Non-pigmented ciliary epithelial cell (primary cell): ENCODE measurements at places on chromosomes 7 and 10.

GRCh38 chr10:36050763-36051499 lies 408.8 kb upstream of the FZD8 start:
- no peak for DNase-seq

- no peak for DNase-seq
Measured at GRCh38 chr7:128790315-128791041, 1.3 kb upstream of the CCDC136 start.

DNA sequence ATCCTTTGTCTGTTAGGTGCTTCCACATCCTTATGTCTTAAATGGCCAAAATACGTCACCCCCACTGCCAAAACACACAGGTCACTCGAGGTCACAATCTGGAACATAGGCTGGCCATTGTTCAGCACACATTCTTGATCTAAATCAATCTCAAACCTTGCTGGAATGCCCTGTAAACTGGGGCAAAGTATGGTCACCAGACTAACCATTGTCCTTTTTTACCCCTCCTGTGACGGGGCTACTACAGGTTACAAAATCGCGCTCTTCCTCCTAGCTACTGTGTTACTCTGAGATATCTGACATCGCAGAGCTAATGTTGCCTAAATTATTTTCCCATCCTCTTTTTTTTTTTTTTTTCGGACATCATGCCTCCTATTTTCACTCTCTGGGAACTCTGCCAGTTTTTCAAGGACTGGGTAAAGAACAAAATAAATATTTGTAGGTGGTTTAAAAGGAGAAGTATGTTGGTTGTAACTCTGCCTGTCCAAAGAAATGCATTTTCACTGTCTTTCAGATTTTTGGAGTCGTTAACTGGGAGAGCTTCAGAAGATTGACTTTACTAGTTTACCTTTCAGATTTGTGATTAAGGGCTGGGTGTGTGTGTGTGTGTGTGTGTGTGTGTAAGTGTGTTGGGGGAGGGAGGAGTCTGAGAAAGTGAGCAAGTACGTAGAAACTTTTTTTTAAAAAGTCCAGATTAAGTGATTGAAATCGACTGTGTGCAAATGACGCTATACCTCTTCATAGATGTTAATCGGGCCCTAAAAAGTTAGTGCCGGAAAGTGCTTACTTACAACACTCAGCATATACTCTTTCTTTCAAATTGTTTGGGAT lies 942 bp upstream of the KIAA1217 start:
- no peak for DNase-seq

DNA sequence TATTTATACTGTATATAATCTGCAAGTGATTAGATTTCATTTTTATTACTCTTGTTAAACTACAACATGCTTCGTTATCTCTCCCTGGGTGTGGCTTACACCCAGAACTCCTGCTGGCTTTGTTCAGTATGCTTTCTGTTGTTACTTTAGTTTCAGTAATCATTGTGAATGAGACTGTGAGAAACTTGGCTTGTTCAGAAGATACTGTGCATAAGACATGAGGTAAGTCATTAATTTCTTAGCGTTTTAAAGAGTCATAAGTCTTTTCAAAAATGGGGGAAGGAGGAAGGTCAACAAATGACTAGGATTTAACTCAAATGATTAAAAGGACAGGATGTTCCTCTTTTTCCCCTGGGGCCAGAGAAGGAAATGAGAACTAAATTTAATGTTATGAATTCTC lies 11.6 kb upstream of the ADD3 start:
- no peak for DNase-seq

DNA sequence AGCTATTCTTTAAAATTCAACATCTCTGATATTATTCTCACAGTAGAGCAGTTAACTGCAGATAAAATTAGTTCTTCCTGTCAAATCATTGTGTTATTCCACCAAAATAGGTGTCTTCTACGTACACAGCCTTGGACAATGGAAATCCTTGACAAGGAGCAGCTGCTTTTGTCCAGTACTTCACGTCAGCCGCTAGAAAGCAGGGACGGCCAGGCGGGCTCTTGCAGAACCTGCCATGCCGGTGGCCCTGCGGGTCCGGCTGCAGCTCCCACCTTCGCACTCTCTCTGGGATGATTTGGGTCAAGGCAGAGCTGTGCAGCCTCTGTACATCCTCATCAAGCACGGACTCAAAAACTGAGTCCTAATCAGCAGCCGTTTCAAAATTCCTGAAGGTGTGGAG lies 2.2 kb upstream of the FOXI2 start:
- DNase-seq = no peak

DNA sequence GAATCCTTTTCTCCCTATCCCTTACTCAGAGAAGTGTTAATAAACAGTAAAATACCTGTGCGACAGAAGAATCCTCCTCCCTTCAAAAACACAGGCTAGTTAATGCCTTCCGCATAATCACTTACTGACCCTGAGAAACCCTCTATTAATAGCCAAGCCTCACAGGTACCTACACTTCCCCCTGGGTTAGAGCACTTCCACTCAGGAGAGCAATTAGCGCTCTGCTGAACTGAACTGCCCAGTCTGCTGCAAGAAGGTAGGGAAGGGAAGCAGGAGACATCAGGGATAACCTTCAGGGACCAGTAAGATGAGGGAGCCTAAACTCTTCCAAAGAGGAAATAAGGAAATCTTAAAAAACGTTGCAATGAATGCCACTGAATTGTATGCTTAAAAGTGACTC lies 39.6 kb downstream of the KIAA1549 start:
- DNase-seq = no peak

- DNase-seq = no peak
Measured at GRCh38 chr7:116733924-116734580, 62.1 kb downstream of the MET start.

GRCh38 chr7:41538810-41539724 lies 163.8 kb downstream of the INHBA start:
- DNase-seq = no peak

- DNase-seq = no peak
Measured at GRCh38 chr10:82409671-82410070, 534.7 kb downstream of the NRG3 start.

- DNase-seq = no peak
Measured at GRCh38 chr10:123621916-123622315, 44.2 kb upstream of the GPR26 start.

DNA sequence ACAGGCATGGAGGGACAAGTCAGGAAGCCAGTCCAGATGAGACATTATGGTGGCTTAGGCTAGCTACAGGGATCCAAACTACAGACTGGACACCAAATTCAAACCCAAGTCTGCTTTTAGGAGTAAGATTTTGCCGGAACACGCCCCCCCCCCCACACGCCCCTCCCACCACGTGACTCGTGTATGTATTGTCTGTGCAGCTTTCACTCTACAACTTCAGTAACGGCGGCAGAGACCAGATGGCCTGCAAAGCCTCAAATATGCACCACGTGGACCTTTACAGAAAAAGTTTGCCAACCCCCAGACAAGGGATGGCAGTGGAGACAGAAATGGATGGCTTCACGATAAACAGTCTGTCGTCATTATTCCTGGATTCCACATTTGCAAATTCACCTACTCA lies 14.5 kb downstream of the HIPK2 start:
- DNase-seq = no peak

DNA sequence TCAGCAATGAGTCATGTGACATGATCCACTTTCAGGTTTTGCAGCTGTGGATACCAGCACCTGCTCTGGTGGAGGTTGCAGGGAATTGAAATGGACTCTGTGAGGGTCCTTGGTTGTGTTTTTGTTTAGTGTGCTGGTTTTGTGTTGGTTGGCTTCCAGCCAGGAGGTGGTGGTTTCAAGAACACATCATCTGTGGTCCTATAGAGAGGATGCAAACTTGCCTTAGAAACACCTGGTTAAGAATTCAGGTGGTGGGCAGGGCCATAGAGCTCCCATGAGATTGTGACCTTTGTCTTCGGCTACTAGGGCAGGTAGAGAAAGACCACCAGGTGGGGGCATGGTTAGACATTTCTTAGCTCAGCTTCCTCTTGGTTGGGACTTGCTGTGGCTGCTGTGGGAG lies 59.2 kb upstream of the CYP2C9 start:
- DNase-seq = no peak

- DNase-seq = no peak
Measured at GRCh38 chr7:80735330-80735729, 96.9 kb downstream of the CD36 start.

DNA sequence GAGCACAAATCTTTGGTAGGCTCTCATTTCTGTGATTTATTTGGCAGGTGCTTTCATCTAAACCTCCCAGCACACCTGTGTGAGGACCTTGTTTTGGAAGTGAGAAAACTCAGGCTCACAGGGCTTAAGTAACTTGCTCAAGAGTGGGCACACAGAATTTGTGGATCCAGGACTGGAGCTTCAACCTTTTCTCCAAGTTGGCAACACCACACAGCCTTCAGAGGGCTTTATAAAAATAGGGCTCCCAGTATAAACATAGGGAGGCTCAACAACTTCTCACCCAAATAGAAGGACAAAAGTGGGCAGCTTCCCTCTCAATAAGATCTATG lies 182.2 kb upstream of the NEBL start:
- no peak for DNase-seq

GRCh38 chr10:22986771-22987542 lies 59.1 kb downstream of the ARMC3 start:
- DNase-seq = peak; percentile 10

DNA sequence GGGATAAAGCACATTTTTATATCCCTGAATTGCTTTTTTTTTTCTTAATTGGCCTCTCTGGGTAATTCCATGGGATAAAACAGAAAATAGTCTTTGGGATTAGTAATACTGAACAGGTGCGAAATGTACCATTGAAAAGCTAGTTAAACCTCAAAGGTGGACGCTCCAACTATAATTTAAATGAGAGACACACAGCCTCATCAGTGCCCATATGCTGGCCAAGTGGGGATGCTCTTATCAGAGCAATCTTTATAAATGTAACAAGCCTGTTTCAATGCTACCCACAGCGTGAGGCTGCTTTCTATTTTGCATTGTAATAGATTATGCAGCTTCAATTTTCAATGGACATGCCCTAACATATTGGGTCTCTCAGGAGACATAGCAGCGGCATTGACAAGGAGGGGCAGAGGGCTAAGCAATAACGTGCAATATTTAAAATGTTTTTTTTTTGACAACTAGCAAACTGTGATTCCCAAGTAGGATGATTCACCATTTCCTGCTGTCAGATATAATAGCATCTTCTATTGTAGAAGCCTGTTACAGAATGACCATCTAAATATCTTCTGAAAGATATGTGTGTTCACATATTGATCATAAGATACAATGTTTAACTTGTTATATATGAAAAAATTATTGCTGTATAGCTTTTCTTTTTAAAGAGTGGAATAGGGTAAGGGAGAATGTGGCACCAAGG lies 91.3 kb upstream of the BET1 start:
- no peak for DNase-seq

DNA sequence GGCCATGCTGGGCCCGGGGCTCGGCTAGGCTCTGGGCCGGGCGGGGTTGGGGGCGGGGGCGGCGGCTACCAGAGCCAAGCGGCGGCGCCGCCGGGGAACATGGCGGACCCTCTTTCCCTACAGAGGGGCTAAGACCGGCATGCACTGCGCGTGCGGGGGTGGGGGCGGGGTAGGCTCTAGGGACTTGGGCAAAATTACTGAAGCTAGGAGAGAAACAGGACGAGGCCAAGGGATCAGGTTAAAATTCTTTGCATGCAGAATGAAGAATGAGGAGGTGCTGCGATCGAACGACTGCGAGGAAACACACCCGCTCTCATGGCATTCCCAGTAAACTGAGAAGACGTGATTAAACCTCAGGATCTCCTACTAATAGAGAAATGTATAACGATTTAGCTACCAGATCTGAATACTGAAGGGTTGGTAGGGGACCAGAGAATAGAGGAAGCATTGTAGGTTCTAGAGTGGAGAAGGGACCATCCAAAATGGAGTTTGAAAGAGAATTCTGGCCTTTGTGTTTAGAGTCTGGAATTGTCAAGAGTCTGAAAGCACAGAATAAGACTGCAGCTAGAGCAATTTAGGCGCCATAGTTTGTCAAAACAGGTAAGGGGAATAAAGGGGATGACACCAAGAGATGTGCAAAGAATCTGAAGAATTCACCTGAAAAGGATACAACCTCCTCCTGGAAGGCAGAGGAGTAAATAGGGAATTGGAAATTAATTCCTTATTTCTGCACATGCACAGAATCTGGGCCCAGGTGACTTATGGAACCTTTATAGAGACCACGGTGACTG lies at the start of gene PPP3CB:
Gene PPP3CB, minus strand, starts transcription at position 141 of the 791 bp plus-strand sequence. Its CDS starts 135 bp downstream, at position 6.
- DNase-seq = peak; percentile 92

DNA sequence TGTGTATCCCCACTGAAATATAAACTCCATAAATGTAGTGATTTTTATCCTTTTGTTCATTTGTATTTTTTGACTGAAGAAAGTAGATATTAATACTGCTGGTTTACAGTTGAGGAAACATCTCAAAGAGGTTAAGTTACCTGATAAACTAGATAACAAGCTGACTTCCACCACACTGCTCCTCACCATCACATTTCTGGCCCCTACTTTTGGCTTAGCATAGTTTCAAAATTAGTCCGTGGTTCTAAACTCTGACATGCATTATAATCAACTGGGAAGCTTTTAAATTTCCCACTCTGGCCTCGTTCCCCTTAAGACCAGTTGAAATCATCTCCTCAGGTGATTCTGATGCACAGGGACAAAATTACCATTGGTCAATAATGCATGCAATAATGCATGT lies 43.5 kb downstream of the ANKIB1 start:
- DNase-seq = no peak

DNA sequence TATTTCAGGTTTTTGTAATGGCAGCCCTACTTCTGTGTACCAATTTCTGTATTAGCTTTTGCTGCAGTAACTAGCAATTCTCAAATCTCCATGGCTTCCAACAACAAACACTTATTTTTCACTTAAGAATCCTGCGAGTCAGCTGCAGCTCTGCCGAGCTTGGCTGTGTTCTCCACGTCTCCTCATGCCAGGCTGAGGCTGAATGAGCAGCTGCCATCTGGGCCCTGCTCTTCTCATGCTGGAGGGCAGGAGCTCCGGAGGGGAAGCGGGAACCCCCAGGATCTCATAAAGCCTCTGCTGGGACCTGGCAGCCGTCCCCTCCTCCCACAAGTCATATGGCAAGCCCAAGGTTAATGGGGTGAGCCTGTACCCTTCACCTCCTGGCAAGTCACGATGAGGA lies 591.1 kb downstream of the SDK1 start:
- DNase-seq = no peak

DNA sequence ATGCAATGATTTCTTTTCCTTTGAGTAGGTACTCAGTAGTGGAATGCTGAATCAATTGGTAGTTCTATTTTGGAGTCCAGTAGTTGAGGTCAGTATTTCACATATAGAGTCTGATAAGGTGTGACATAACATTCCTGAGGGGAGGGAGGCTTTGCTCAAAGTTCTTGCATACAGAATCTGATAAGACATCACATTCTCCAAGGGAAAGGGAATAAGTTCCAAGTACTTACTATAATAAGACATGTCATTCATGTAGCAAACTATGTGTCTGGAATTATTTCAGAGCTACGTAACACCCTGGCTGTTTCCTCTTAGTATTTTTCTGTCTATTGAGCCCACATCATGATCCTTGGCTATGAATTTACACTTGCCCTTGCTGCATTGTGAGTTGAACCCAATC lies 74.3 kb upstream of the POM121L12 start:
- DNase-seq = no peak

DNA sequence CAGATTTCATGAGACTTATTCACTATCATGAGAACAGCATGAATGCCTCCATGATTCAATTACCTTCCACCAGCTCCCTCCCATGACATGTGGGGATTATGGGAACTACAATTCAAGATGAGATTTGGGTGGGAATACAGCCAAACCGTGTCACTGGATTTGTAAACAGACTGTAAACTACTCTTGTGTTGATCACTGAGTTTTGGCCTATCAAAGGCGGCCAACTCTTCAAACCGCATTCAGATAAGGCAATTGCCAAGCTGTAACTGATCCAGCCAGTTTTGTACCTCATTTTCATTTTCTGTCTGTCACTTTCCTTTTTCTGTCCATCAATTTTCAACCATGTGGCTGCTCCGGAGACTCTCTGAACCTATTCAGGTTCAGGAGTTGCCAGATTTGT lies 27.2 kb upstream of the PAPSS2 start:
- DNase-seq = no peak
